HEK293T (cell line): ENCODE measurements at places on chromosomes 4 and X.

GRCh38 chrX:1767026-1767425 lies 152.2 kb downstream of the ASMT start:
- DNase-seq: no peak

DNA sequence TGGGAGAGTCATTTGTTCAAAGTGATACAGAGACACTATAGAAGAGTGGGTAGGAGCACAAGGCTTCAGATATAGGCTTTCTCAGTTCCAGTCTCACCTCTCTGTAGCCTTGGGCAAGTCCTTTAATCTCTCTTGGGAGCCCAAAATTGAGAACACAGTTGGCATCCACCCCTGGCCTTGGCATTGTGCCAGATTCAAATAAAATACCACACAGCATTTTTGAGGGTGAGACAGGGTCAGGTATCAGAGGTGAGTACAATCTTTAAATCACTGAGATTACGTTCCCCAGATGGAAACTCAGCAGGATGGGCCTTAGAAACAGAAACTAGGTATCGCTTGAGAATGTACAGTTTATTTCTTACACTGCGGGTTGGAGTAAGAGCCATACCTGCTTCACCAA lies 25.2 kb upstream of the SMIM10L2A start:
- no peak for DNase-seq

GRCh38 chr4:3017504-3017903 lies 54.1 kb downstream of the GRK4 start:
- DNase-seq: no peak

- DNase-seq: no peak
Measured at GRCh38 chr4:126548890-126549289, 1083.9 kb upstream of the INTU start.

DNA sequence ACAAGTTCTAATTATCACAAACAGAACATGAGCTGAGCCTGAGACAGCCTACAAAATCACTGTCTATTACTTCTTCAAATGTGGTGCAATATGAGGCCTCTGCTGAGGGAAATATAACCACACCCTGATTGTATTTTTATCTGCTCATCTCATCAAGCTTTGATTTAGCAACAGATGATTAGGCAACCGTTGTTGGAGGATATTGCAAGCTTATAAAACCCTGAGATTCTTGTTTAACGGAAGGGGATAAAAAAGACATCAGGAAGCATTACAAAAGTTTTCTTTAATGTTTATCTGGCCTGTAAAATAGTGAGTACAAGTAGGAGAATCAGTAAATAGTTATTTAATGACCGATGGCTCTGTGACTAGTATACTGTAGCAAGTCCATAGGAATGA lies 108.5 kb downstream of the ZNF330 start:
- no peak for DNase-seq

- DNase-seq: no peak
Measured at GRCh38 chrX:39481621-39482020, 616.1 kb downstream of the BCOR start.
